ENCODE measurements at places on chromosomes 5 and 9.

GRCh38 chr9:26181836-26182235 lies 503.6 kb upstream of the TUSC1 start:
- DNase-seq: no peak

DNA sequence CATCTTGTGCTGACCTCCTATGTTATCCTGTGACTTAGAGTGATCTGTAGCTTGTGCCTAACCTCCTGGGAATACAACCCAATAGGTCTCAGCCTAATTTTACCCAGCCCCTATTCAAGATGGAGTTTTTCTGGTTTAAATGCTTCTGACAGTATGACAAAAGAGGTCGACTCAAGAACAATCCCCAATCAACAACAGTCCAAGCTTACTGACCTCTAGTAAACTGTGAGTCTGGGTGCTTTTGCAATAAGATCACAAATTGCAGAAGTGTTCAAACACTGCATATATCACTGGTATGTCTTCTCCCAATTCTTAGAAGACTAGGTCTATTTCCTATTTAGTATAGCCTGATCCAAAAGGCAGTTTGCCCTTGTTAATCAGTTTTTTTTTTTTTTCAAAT lies 323.5 kb upstream of the PTGER4 start:
- no peak for DNase-seq

- DNase-seq: no peak
Observed at GRCh38 chr5:163473635-163474243, 13.3 kb downstream of the HMMR start.

DNA sequence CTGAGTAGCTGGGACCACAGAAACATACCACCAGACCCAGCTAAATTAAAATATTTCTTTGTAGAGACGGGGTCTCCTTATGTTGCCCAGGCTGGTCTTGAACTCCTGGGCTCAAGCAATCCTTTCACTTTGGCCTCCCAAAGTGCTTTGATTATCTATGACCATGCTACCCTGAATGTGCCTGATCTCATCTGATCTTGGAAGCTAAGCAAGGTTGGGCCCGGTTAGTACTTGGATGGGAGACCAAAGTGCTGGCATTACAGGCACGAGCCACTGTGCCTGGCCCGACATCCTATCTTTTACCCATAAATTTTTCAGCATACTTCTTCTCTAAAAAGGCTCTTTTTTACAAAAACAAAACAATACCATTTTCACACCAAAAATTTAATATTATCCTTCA lies 137.0 kb upstream of the LRRTM2 start:
- DNase-seq: no peak
